ENCODE measurements at places on chromosomes 16 and 17.
A peak's percentile ranks its signal among the peaks of the same experiment; 100 is the strongest.

DNA sequence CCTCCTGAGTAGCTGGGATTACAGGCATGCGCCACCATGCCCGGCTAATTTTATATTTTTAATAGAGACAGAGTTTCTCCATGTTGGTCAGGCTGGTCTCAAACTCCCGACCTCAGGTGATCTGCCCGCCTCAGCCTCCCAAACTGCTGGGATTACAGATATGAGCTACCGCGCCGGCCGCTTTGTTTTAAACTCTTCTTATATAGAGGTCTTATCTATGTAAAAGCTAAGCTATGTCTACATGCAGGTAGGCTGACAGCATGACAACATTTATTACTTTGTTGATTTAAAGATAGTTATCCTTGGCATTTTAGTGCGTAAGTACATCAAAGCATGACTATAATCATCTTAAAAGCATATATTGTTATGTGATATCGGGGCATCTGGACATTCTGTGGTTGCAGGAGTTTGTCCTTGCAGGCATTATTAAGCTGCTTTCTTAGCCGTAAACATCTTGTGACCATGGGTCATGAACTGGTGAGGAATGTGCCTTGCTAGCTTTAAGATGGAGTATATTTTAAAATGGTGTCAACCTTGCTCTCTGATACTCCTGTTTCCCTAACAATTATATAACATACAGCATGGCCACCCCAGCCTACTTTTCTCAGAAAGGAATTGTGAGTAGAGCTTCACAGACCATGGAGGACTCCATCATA is 45.8 kb upstream of the TAOK1 start:
- DNase-seq, result no peak

GRCh38 chr17:40648384-40648968 is 858 bp upstream of the SMARCE1 start:
- no peak for DNase-seq

GRCh38 chr16:6684076-6684673 is 648.5 kb upstream of the RBFOX1 start:
- DNase-seq, result peak; percentile 12

GRCh38 chr16:50742576-50743200 is 802 bp downstream of the CYLD start:
- DNase-seq, result peak; percentile 75

GRCh38 chr16:56944954-56945839 is 13.3 kb downstream of the HERPUD1 start:
- DNase-seq, result no peak

- no peak for DNase-seq
These were observed 10.7 kb downstream of the SGSM2 start for GRCh38 chr17:2347805-2348685.

DNA sequence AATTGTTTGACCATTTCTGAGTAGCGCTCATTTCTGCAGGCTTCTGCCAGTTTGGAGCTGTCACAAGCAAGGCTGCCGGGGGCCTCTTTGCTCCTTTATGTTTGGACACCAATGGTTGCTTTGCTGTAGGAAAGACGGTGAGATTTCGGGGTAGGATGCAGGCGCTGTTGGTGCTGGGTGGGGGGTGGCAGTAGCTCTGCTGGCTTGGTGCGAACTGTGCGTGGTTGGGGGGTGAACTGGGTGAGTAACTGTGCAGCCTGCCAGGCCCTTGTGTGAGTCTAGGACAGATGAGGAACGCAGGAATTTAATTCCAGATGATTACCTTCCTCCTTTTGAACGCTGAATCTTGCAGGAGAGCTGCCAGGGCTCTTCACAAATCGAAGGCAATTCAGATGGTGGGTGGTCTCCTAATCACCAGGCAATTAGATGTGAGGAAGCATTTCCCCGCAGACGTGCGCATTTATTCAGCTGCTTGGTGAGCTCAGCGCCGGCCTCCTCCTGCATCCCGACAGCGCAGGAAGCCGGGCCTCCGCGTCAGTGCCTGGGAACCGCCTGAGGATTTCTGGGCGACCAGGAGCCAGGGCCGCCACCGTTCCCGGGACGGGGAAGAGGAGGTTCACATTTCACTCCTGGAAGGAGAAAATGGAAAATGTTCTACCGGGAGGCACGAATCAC is 154.4 kb downstream of the FOXL1 start:
- no peak for DNase-seq

DNA sequence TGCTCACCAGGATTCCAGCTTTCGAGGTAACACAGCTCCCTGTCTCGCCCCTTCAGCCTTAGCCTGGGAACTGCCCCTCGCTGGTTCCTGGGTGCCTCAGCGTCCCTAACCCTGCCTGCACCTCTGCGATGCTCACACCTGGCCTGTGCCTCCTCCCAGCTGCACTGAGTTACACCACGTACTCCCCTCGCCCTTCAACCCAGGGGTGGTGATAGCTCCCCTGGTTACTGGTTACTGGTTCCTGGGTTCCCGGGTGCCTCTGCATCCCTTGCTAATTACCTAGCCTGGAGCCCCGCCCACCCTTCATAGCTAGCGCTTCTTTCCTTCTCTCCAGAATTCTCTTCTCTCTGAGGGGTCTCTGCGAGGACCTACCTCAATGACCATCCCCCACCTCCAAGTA is 65.3 kb upstream of the PLCG2 start:
- DNase-seq, result no peak

DNA sequence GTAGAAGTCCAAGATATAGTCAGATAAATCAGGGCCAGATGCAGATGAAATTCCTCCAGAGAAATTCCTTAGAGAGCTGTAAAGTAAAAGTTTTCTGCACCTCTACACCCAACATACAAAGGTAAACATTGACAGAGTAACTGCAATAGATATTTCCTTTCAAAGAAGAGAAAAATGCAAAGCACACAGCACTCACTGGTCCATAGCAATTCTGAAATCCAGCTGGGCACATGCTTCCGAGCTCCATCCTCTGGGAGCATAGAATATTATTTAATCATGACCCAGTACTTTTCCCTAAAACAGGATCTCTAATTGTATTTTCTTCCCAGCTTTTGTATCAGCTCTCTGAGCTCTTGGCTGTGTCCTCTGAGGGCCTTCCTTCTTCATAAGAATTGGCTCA is 239.5 kb upstream of the IRX3 start:
- DNase-seq, result no peak

GRCh38 chr17:18160128-18160856 is 23.3 kb upstream of the ALKBH5 start:
- DNase-seq, result no peak

DNA sequence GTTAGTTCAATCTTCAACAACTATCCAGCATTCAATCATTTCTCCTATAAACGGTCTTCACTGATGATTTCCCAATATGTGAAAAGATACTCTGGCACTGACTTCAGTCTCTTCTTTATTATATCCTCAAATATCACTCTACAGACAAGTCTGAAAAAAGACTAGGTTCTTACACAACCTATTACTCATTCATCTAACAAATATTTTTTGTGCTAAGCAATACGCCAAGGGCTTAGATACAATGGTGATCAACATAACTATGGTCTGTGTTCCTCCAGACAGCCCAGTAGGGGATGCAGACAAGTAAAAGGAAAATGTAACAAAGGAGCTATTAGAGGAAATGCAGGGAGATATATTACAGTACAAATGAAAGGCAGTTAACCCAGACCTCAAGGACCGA is 63.9 kb downstream of the MYO1D start:
- no peak for DNase-seq

DNA sequence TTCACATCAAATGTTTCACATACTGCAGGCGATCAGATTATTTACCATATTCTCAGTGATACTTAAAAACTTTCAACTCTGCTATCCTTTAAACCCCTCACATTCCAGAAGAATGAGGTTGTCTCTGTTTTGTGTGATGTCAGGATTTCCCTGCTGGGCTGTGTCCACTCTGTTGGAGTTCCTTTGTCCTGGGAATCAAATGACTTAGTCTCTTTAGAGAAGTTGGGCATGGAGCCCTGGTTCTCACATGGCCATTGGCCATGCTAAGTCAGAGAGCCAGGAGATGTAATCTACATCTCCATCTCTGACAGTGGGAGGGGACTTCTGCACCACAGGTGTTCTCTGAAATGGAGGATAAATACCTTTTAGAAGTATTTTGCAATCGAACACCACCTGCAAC is 205.1 kb upstream of the MAF start:
- DNase-seq, result no peak

GRCh38 chr17:63696381-63696961 is 3.5 kb downstream of the LIMD2 start:
- peak; percentile 70 for DNase-seq

DNA sequence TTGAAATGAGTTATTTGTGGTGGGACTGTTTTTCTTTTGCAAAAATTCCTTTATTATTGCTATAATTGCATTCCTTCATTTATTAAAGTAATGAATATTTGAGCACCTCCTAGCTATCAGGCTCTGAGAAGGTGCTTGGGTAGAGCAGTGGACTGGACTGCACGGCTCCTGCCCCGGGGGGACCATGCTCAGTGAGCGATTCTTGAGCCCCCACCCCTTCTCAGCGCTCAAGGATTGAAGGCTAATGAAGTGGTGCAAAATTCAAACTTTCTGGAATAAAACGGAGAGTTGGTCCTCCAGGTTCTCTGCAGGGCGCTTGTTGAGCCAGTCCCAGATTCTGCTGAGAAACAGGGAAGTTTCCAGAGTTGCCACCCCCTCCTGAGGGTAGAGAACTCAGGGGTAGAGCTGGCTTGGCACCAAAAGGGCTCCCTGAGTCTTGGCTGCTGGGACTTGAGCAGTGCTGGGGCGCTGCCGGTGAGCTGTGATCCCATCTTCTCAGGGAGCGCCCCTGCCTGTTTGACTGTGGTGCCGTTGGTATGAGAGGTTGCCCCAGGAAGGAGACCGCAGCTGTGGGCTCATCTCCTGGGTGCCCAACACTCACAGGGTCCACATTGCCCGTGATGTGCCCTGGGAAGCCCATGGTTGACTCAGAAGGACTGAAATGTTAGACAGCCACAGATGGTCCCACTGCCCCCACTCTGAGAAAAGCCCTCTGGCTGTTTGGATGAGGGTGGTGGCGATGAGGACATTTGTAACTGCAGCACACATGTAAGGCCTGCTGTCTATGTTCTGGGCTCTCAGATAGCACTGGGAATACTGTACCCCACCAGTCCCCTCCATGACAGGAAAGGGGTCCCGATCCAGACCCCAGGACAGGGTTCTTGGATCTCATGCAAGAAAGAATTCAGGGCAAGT is 20.0 kb downstream of the KSR1 start:
- no peak for DNase-seq

DNA sequence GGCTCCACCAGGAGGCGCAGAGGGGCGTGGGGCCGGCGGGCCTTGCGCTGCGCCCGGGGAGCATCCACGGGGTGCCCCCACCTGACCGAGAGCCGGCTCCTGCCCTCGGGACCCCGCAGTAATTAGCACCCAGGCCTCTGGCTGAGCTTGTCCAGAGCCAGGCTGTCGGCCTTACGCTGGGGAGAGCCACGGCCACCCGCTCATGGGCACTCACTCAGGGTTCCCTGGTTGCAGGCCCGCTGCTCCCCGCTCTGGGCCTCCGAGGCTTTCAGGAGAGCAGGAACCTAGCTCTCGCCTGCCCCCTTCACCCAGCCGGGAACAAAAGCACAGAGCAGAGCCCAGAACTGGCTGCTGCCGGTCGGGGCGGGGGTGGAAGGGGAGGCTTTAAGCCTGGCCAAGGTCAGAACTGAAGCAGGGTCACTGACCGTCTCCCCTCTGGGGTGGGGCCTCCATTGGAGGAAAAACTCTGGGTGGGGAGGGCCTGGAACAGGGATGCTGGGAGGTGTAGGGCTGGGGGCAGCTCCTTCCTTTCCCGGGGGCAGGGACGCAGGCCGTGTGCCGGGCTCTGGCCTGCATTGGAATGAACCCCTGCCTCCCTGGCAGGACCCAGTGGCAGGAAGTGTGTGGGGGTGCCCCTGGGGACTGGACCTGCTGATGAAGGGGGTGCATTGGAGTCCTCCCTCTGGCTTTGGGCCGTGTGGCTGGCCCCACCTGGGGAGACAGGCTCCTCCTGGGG is 12.3 kb downstream of the GLIS2 start:
- DNase-seq, result peak; percentile 85

- no peak for DNase-seq
These were observed 335.3 kb upstream of the TBX2 start for GRCh38 chr17:61064087-61064951.

DNA sequence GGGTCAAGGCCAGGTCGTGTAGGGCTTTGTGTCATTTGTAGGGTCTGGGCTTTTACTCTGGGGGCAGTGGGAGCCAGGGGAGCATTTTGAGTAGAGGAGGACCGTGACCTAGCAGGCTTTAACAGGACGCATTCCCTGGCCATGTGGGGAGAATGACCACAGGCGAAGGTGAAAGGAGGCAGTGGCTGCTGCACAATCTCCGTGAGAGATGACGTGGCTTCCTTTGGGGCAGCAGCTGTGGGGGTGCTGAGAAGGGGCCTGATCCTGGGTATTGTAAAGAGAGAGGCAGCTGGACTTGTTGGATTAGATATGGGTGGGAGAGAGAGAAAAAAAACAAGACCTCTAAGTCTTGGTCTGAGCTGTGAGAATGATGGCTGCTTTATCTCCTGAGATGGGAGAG is 46.0 kb downstream of the KATNIP start:
- no peak for DNase-seq

DNA sequence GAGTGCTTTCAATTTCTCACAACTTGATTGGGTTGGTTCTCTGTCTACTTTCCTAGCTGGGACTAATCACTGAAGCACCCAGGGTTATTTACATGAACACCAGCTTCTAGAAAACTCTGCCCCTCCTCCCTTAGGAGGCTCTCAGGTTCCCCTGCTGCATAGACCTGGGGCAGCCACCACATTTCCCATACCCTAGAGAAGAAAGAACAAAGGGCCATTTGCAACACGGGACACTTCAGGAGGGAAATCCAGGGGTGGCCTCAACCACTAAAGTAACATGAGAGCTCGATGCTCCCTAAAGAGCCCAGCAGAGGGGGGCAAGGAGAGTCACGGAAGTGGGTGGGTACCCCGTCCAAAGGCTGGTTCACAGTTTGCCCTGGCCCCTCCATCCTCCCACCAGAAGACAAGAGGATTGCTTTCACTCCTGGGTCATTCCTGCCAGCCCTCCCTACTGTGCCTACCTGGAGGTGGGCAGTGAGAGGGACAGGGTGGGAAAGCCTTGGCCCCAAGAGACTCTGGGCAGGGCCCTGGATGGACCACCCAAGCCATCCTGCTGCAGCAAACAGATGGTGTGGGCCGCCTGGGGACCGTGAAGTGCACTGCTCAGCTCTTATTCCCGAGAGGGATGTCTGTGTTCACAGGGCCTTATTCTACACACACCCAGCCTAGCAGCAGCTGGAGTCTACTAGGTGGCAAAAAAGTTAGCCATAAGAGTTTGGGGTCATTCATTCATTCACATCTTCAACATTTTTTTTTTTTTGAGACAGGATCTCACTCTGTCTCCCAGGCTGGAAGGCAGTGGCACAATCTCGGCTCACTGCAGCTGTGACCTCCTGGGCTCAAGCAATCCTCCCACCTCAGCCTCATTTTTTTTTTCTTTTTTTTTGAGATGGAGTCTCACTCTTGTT is 392.1 kb downstream of the SOX9 start:
- DNase-seq, result no peak

Measured in GM20000 (cell line).